Myocyte (in vitro differentiated cells): ENCODE measurements at places on chromosomes 1 and 21.
A peak's percentile ranks its signal among the peaks of the same experiment; 100 is the strongest.

DNA sequence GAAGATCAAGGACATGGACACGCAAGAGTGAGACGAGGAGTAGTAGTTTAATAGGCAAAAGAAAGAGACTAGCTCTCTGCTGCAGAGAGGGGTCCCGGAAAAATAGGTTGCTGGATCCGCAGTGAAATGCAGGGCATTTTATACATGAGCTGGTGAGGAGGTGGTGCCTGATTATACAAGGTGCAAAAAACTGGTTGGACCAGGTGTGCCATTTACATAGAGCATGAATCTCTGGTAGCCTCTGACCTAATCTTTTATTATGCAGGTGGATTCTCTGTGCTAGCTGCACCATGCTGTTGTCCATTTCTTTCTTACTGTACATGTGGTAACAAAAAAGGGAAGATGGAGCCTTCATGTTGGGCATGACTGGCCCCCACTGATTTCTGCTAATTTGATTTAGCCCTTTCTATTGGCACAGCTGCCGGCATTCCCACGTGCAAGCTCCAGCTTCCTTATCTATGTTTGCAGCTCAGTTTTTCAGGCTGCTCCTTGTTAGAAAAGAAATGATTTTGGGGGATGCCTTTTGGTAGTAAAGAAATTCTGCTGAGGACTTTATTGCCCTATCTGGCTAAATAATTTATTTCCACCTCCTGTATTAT is 548.1 kb downstream of the BRINP3 start:
- DNase-seq, result no peak

GRCh38 chr1:210438928-210439841 is 110.5 kb downstream of the HHAT start:
- DNase-seq, result peak; percentile 99

- DNase-seq, result no peak
Measured at GRCh38 chr1:58108783-58109182, 437.7 kb downstream of the OMA1 start.

GRCh38 chr1:206503591-206504362 is 3.6 kb upstream of the RASSF5 start:
- DNase-seq, result peak; percentile 97

DNA sequence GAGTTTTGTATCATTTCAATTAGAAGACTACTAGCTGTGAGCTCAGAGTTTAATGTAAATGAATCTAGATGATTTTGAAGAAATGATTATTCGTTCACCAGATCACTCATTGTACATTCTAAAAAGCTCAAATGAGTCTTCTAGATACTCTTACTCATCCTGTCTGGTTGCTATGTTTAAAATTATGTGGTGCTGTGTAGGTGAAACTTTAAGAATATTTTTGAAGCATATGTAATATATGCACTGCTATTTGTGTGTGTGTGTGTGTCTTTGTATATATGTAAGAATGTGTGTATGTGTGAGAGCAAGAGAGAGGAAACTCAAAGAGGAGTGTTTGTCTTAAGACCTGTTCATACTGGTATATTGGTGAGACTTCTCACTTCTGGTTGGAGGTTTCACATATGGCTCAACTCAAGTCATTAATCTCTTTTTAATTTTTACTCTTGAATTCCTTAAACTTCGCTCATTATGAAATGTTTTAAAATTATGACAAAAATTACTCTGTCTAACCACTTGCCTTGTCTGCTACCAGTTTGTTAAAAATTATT is 8.6 kb upstream of the C1orf105 start:
- no peak for DNase-seq

GRCh38 chr1:221706876-221707582 is 34.9 kb downstream of the DUSP10 start:
- DNase-seq, result no peak

- no peak for DNase-seq
Measured at GRCh38 chr1:221040691-221041285, 161.5 kb downstream of the HLX start.
